ENCODE measurements at places on chromosomes 7 and 10. TPM values are rescaled to one million over a fixed set of nuclear protein-coding genes. Genes with fewer than 3 reads are reported as not detected.
A peak's percentile ranks its signal among the peaks of the same experiment; 100 is the strongest.

The DNAJB6 gene
- total RNA-seq, result 239 TPM

DNA sequence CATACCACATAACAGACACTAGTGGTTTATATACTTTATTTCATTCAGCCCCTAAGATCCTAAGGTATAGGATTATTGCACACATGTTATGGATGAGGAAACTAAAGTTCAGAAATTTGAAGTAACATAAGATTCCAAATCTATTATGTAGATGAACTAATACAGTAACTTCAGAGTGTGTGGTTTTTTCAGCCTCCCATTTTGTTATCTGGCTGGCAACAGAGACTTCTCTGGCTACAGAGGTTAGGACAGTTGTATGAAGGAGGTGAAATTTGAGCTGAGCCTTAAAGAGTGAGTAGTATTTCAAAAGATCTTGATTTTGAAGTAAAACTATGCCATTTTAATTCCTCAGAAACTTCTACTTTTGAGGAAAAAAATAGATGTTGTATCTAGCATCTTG is 125.4 kb downstream of the MAPK8 start:
- no peak for DNase-seq

DNA sequence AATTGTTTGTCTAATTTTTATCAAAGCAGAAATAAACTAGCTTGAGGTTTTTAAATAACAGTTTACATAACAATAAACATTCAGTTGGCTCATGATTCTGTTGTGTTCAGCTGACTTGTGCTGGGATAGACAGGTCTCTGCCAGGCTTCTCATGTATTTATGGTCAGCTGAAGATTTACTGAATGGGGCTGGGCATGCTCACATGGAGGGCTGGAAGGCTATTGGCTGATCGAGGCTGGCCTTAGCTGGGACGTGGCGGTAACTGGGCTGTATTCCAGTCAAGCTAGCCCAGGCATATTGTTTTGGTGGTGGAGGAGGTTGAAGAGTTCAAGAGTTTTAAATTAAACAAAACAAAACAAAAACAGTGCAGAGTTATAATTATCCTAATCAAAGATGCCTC is 251.0 kb upstream of the MTPN start:
- no peak for DNase-seq

GRCh38 chr7:67549126-67549525 is 552.5 kb downstream of the TYW1 start:
- no peak for DNase-seq

The OPN1SW gene
- total RNA-seq, result not detected

The OR2A42 gene
- total RNA-seq, result not detected

GRCh38 chr7:33087858-33088257 is 21.3 kb downstream of the RP9 start:
- DNase-seq, result no peak

DNA sequence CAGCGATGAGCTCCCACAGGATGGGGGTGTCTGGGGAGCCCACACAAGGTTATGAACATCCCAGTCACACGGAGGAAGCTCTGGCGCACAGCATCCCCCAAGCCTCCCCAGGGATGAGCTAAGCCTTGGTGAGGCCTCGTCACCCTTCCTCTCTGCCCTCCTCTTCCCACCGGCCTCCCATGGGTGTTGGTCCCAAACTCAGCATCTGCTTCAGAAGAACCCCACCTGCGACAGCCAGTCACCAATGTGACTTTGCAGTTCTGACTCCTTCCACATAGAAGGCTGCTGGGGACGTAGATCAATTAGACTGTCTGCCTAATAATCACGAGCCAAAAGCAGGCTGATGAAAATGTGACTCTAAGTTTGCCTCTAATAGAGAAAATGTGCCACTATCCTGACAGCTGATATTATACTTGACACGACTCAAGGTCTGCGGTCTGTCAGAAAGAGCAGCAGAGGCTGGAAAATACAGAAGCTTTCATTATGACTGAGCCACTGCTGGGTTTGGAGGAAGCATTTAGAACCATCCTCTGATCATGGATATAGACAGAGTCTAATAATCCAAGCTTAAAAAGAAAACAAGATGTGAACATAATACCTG is 116.0 kb upstream of the PFKP start:
- DNase-seq, result no peak

GRCh38 chr7:126699707-126700106 is 553.0 kb downstream of the GRM8 start:
- DNase-seq, result no peak

- DNase-seq, result peak; percentile 82
These were observed 489 bp downstream of the MAP3K8 start for GRCh38 chr10:30434273-30435072.

The POU6F2 gene
- total RNA-seq, result 1.4 TPM

GRCh38 chr10:56728349-56728748 is 367.3 kb upstream of the ZWINT start:
- no peak for DNase-seq

DNA sequence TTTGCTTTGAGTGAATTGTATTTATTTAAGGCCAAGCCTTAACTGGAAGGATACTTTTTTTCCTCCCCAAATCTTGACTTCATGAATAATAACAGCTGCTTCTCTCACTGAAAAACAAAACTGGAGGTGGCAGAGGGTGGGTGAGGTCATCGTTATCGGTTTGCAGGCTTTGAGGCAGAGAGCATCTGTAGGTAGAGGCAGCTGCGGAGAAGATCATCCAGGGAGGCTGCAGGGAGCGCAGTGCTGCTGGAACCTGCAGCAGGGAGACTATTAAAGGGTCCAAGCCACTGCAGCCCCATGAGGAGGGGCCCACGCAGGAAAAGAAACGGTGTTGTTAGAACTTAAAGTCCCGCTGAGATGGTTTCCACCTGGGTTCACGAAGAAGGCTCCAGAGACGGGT is 112.1 kb upstream of the SDK1 start:
- no peak for DNase-seq

The ICA1 gene
- 15.1 TPM for total RNA-seq

The PTPRE gene
- 2.6 TPM for total RNA-seq

The CDK14 gene
- 14.1 TPM for total RNA-seq
